ENCODE measurements at places on chromosomes 2 and 18.

- ATAC-seq: peak; percentile 79
These were observed 122.9 kb downstream of the TANC1 start for GRCh38 chr2:159091381-159091780.

GRCh38 chr2:6224267-6224666 is 532.1 kb downstream of the SOX11 start:
- no peak for ATAC-seq

GRCh38 chr2:157465554-157465953 is 21.7 kb upstream of the CYTIP start:
- no peak for ATAC-seq

DNA sequence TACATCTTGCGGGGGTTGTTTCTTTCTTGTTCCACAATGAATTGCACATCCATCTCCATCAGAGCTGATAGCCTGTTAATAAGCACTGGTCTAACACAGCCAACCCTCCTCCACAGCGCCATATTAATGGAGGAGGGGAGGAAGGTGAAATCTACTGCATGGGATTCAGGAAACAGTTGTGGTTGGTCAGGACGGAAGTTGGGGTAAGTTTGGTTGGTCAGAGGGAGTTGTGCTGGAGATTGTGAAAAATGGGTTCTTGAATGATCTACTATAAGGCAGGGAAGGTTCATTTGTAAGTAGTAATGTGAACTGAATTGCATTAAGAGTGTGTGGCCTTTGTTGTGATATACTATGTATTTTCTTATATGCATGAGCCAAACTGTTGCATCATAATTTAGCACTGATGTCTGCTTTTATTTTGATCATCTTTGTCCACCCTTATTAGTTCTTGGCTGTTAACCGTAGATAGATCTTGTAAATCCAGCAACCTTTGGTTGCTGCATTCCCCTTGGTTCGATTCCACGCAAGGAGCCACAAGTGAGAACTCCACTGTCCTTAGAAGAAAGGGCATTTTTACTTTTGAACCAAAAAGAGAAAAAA is 150.6 kb upstream of the MAPRE2 start:
- ATAC-seq: no peak

- ATAC-seq: peak; percentile 85
These were observed 79.6 kb upstream of the SPOPL start for GRCh38 chr2:138421971-138422335.

- no peak for ATAC-seq
These were observed 1.8 kb downstream of the ZFP36L2 start for GRCh38 chr2:43224571-43225092.

DNA sequence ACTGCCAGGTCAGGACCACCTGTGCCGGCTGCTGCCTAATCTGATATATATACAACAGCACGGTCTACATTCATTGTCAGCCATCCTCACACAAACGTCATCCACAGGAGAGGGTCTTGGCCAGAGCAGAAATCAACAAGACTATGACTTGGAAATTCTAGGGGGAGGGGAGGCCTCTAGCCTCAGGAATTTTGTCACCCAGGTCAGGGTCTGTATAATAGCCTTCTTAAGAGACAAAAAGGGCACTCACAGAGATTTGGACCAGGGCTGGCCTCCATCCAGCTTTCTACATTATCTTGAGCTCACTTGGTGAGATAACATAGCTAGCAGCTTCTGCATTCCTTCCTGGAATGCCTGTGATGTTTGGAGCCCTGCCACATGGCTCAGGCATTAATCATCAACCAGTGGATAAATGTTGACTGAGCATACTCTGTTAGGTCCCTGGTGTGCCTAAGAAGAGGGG is 50.4 kb upstream of the CTIF start:
- ATAC-seq: peak; percentile 97

- ATAC-seq: no peak
These were observed 83.5 kb downstream of the HRH4 start for GRCh38 chr18:24543795-24544498.
